Effector memory CD4-positive, alpha-beta T cell (primary cell): ENCODE measurements at places on chromosomes 7 and 10.

DNA sequence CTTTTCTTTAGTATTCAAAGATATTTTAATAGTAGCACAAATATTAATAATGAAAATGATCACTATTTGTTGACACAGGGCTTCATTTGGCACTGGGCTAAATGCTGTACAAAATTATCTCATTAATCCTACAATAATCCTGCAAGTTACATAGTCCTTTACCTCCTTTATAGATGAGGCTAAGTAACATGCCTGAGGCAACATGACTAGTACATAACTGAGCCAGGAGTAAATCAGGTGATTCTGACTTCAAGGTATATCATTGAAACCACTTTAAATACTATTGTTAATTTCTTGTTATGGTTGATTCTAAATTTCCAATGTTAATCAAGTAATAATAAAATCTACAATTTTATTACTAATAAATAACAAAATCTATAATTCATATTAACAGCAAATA is 39.8 kb downstream of the SEM1 start:
- no peak for DNase-seq

- DNase-seq, result no peak
Observed at GRCh38 chr7:17524746-17525145, 226.3 kb downstream of the AHR start.

DNA sequence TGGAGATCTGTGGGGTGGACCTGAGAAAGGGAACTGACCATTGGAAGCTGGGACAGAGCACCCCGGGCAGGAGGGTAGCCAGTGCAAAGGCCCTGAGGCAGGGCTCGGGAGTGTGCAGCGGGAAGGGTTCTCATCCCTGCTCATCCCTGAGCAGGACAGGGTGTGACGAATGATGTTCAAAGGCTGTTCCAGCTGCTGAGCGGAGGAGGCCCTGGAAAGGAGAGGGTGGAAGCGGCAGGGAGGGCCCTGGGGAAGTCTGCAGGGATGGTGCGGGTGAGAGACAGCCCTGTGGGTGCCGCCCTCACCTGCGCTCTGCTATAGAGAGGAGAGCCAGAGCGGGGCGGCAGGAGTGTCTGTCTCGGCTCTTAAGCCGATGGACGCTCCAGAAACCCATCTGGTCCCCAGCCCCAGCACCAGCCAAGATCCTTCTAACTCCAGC is 43.7 kb downstream of the PRKAG2 start:
- no peak for DNase-seq

GRCh38 chr7:111975346-111975745 is 230.9 kb downstream of the DOCK4 start:
- DNase-seq, result no peak

- DNase-seq, result no peak
Observed at GRCh38 chr7:144086730-144087129, 652 bp downstream of the OR2A12 start.

DNA sequence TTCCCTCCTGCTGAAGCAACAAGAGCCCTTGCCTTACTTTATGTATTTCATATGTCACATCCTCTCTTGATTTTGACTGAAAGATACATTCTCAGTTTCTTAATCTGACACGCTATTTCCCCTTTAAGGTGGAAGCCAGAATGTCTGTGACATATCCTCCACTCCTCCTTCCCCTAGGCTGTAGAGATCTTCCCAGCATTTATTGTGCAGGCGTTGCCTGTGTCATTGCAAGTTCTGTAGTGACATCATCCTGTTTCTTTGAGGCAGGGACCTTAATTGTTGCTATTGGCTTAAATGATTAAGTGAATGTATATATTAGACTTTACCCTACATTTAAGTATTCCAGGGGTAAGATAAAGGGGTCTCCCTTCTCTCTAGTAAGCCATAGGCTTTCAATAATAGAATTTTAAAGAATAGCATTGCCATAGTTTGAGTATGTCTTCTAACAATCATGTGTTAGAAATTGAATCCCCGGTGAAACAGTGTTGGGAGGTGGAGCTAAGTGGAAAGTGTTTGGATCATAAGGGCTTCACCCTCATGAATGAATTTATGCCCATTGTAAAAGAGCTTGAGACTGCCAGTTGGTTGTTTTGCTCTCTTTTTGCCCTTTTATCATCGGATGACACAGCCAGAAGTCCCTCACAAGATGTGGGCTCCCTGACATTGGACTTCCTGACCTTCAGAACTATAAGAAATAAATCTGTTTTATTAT is 189.5 kb upstream of the CDC14C start:
- no peak for DNase-seq

DNA sequence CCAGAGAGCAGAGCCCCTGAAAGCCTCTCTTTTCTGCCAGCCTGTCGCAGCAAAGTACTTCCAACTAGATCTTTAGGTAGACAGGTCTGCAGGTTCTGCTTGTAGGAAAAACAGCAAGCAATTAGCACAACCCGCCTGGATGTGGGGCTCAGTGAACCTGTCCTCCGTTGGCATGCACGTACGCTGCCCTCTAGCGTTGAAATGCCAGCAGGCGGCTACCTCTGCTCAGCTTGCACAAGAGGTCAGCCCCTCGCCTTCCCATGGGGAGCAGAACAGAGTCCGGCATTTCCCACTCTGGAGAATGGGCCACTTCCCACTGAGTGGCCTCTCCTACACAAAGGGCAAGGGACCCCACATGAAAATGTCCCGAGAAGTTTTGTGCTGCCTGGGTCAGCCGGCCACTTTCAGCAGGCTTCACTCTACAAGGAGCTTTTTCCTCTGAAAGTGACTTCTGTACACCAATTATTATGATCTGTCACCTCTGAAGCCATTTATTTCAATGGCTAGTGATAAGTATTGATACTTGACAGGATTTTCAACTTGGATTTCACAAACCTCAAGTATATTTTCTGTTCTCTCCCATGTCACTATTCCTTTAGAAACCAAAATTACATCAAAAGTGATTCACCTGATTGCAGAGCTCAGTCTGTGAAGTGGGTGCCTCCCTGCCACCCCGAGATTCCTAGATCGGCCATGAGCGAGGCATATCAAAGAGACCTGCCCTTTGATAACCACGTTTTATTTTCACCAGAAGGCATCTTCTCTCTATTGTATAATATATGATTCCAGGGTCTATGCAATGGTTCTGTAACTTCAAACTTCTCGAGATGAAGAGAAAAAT is 56.7 kb downstream of the JCAD start:
- DNase-seq, result peak; percentile 8

- no peak for DNase-seq
Observed at GRCh38 chr10:111988646-111989045, 194.9 kb downstream of the GPAM start.

GRCh38 chr7:293681-294439 is 3.9 kb downstream of the FOXL3 start:
- no peak for DNase-seq

DNA sequence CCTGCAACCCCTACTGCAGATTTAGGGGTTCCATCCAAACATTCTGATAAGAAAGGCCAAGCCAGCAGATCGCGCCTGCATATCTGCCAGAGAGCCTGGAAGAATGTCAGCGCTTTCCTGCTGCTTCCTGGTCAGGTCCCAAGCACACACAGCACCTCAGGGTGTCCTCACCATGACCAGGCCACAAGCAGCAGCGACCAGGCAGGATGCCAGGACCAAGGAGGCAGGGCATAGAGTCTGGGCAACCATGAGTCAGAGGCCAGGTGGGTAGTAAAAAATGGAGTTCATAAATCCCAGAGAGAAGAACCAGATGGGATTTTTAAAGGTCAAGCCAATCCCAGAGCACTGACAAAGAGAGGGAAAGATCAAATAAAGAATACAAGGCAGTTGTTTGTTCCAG is 5.5 kb upstream of the FAM131B start:
- no peak for DNase-seq

DNA sequence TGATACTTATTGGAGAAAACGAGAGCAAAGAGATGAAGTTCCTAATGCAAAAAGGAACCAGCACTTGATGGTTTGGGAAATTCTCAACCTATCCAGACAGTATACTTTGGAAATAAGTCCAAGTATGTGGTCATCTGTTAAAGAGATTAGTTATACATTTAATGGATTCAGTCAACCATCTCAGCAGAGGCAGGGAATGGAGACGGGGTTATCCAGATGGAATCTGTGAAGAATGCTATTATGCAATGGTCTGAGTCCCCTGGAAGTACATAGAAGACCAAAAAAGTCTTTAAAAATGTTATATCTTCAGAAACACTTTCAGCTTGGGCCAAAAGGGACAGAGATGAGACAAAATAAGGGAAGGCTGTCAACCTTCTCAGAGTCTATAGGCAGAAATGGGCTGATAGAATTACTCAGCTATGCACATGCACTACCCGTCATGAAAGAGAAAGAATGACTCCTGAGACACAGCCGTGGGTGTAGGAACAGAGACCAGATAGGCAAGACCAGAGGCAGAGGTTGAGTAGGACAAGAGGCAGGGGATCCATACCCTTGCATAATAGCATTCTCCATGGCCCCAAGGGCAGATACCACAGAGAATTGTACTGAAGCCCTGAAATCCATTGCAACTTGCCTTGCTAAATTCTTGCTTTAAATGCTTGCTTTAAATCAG is 738.8 kb upstream of the POT1 start:
- no peak for DNase-seq

DNA sequence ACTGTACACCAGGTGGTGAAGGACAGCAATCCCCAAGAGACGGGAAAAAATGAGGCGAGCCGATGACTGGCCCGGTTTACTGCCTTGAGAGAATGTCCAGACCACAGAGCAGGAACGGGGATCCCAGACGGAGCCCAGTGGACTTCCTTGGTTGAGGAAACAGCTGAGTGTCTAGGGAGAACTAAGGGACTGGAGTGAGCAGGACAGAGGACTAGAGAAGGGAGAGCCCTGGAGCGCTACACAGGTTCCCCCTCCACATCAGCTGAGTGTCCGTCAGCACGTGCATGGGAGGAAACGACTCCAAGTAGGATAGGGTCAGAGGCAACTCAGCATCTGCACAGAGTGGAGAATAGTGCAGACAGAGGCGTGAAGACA is 7.1 kb upstream of the WDR86 start:
- no peak for DNase-seq

DNA sequence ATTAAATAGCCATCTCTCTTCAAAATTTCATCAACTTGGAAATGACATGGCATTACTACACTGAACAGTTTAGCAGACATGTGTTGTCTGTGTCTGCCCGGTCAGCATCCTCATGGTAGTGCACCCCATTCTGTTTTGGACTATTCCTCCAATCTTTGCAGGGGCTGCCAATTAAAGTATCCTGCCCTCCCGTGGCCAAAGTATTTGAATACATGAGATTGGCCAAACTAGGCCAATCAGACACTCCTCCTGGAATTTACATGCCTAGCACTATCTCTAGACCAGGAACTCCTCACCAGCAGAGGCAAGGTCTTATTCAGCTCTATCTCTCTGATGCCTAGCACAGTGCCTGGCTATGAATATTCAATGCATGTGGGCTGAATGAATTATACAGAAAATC is 4.4 kb downstream of the SHTN1 start:
- no peak for DNase-seq

DNA sequence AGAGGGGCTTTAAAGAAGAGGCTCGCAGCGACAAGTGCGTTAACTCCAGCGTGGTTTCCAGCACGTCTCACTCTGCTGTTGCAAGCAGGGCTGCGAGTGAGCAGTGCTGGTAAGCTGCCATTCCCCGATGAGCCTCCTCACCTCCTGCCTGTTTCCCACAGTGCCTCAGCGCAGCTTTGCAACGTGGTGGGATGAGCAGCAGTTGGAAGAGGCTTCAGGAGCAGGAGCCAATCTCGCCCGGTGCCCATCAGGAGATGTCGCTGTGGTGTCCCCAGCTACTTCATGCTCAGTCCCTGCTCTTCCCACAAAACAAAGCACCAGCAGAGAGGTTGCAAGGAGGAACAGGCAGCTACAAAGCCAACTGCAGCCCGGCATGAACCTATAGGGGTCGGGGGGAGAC is 2.4 kb upstream of the ADARB2 start:
- no peak for DNase-seq

DNA sequence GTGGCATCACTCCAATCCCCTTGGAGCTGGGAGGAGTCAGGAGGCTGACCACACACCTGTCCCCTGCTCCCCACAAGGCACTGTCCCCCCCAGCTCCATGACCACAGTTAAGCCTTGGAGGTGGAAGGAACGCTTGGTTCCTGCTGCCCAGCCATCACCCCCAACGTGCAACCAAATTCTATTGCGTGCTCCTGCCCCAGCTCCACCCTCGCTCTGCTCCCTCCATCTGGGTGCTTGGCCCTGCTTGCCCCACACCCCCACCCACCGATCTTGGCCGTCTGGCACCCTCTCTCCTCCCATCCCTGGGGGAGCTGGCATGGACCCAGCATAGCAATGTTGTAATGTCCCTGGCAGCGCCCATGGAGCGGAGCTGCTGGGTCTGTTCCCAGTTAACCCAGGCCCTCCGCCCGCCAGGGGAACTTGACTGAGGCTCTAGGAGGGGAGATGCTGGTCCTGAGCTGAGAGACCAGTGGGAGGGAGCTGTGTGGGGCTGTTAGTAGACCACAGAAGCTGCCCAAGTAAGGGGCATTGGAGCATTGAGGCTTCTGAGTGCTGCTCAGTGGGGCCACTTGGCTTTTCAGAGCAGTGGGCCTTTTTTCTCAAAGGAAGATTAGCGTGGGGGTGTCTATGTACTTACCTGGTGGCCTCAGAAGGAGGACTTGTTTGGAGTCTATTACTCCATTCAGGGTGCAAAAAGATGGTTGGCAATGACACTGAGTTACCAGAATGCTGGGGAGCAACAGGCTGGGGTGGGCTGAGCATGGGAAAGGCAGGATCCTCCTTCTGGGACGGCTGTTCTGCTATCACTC is 1.1 kb downstream of the EPHB6 start:
- DNase-seq, result no peak

GRCh38 chr10:33800986-33801385 is 466.5 kb upstream of the NRP1 start:
- no peak for DNase-seq

DNA sequence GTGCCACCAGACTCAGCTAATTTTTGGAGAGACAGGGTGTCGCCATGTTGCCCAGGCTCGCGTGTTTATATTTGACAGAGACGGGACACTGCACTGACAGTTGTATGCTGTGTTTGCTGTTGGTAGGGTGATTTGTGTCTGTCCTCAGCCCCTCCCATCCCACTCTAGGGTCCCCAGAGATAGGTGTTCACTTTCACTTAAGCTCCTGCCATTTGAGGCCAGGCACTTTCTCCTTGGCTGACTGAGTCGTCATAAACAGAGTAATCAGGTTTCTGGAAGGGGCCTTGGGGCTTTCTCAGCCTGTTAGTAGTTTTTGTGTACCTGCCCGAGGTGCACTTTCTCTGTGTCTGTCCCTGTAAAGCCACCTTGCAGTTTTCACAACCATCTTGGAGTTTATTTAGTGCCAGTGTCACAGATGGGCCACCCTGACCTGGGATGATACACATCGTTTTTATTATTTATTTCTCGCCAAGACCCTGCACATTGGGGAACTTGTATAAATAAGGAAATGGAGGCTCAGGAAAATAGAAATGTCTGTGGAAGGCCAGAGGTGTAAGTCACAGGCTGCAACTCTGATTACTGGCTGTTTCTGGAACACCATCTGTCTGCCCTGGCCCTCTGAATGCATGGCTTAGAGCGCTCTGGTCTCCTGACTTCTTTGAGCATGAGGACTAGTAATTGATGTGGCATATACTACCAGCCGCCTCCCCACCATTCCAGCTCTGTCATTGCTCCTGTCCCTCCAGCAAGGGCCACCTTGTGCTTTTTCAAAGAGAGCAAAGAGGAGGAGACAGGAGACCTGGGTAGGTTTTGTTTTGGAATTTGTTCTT is 81.9 kb upstream of the PDCD4 start:
- DNase-seq, result no peak

GRCh38 chr10:71048971-71049615 is 160.7 kb upstream of the PCBD1 start:
- DNase-seq, result no peak

GRCh38 chr10:74968667-74969061 is 142.3 kb downstream of the KAT6B start:
- DNase-seq, result no peak

GRCh38 chr10:51112013-51112412 is 37.7 kb downstream of the PRKG1 start:
- no peak for DNase-seq
